ENCODE measurements at places on chromosomes 3 and 15.

DNA sequence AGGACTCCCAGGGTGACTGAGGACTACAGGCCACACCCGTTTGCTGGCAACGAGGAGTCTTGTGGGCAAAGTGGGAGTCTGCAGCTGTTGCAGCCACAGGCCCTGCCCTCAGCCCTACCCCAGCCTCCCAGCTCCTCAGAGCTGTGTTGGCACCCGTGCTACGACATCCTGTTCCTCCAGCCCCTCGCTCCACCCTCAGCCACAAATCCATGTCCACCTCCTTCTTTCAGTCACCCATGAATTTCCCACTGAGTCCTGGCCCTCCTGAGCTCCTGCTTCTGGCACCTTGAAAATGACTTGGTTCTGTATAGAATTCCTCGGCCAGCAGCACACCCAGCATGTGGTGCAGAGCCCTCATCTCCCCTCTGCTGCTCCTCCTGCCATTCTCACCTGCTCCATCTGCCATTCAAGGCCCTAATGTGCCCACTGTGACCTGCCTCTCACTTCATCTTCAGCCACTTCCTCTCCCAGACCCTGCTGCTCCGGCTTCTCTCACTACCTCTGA lies 20.9 kb upstream of the VILL start:
- DNase-seq, result no peak

DNA sequence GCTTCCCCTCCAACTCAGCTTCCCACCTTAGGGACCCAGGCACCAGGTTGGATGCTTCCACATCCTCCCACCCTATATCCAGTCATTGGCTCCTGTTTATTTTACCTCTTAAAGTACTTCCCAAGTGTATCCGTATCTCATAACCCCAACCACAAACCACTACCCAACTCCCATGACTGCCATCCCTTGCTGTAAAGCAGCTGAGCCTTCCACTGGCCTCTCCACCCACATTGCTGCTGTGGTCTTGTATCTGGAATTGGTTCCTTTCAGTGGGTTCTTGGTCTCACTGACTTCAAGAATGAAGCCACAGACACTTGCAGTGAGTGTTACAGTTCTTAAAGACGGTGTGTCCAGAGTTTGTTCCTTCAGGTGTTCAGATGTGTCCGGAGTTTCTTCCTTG lies 79.8 kb upstream of the HRH1 start:
- no peak for DNase-seq

DNA sequence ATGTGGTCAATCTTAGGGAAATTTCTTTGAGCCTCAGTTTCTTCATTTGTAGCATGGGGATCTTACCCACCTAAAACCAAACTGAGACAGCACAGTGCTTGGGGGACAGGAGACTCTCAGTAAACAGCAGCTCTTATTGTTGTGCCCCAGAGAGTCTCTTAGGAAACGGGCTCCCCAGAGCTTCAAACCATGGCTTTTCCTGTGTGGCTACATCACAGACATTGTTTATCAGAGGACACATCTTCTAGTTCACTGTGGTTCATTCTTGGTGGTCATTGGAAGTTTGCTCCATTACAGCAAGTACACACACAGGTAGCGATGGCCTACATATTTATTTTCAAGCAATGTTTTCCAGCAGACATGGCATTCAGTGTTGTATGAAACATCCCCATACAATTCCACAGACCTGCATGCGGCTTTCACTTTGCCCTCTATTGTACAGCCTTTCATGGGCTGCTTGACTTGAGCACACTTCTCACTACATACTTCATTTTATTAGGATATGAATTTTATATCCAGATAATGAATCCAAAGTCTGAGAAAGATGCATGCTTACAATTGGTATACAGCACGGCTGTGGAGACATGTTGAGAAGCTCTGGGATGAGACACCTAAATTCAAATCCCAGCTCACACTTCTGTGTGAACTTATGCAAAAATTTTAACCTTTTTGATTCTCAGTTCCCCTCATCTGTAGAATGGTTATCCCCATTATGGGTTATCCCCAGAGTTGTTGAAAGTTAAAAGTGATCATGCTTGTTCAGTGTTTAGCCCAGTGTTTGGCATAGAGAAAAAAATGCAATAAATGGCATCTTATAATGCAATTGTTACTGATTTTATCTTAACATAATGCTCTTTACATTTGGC lies 84.8 kb upstream of the ICE2 start:
- DNase-seq, result no peak

GRCh38 chr3:51646091-51646490 lies 25.0 kb upstream of the TEX264 start:
- DNase-seq, result no peak

- DNase-seq, result no peak
These were observed 33.5 kb downstream of the FAM98B start for GRCh38 chr15:38487378-38487777.

GRCh38 chr3:174051191-174051590 lies 653.6 kb downstream of the NLGN1 start:
- DNase-seq, result no peak

DNA sequence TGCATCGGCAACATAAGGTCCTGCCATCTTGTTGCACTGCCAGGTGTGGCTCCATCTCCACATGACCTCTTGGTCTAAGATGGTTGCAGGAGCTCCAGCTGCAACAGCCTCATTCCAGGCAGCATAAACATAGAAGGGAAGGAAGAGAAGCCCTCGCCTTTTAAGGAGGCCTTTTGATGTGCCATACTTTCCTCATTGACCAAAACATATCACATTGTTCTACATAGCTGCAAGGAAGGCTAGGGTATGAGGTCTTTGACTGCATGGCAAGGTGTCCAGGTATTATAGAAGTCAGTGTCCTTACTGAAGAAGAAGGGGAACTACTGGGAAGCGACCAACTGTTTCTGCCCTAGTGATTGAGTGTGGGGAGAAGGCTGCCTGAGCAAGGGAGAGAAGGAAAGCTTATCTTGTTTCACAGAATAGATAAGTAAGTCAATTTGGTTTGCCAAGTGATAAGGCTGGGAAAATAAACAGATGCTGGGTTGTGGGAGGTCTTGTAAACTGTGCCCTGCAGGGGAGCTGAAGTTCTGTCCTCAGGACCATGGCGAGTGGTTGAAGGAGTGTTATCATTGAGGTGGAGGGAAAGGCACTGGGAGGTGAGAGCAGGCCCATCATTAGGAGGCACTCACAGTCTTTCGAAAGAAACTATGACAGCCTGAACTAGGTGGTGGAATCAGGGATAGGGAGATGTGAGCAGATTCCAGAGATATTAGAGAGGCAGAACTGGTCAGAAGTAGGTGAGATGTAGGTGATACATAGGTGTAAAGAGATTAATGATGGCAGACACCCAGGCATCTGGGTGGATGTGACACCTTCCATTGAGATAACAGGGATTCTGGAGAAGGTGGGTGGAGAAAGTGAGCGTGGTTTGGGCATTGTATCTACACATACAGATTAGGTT lies 93.8 kb upstream of the IGF1R start:
- DNase-seq, result no peak

- DNase-seq, result no peak
These were observed 35.8 kb upstream of the TNFSF10 start for GRCh38 chr3:172559020-172559419.

- DNase-seq, result peak; percentile 47
These were observed 127.5 kb downstream of the BDH1 start for GRCh38 chr3:197428117-197428801.

DNA sequence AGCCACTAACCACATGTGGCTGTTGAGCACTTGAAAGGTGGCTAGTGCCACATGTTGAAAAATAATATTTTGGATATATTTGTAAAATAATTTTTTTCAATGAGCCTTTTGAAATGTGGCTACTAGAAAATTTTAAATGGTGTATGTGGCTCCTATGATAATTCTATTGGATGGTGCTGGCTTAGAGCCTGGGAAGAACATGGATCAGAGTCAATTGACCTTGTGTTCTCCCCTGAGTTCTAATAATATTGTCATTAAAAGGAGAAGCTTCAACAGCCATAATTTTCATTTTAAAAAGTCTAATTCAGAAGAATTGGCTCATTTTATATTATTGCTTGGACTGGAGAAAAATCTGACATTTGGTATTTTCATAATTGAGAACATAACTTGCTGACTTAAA lies 167.3 kb downstream of the LPP start:
- DNase-seq, result no peak

DNA sequence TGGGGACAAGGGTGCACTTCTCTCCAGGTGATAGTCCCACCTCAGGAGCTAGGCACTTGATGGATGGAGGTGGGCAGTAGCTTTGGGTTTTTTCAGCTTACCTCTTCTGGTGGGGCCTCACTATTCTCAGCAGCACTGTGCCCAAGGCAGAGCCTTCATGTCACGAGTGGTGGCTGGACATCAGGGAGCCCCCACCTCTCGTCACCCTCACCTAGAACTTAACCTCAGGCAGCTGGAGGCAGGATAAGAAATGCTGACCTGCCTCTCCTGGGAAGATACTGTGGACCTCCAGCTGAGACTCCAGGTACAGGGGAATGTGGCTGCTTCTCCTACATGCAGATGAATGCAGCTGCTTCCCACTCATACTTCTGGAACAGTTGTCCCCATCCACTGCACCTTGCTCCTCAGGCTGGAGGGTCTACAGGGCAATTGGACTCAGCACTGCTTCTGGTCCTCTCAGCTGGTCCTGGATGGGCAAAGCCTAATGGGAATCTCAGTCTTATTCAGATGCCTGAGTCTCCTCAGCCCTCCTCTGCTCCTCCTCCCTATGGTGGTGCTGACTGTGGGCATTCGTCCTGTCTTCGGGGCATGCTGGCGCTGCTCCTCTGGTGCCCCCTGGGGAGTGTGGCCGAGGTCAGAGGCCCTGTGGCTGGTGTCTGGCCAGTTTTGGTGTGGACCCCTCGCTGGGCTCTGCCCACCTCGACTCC lies 129.9 kb downstream of the KLF13 start:
- no peak for DNase-seq

GRCh38 chr3:170598091-170598502 lies 12.2 kb upstream of the SLC7A14 start:
- DNase-seq, result no peak

DNA sequence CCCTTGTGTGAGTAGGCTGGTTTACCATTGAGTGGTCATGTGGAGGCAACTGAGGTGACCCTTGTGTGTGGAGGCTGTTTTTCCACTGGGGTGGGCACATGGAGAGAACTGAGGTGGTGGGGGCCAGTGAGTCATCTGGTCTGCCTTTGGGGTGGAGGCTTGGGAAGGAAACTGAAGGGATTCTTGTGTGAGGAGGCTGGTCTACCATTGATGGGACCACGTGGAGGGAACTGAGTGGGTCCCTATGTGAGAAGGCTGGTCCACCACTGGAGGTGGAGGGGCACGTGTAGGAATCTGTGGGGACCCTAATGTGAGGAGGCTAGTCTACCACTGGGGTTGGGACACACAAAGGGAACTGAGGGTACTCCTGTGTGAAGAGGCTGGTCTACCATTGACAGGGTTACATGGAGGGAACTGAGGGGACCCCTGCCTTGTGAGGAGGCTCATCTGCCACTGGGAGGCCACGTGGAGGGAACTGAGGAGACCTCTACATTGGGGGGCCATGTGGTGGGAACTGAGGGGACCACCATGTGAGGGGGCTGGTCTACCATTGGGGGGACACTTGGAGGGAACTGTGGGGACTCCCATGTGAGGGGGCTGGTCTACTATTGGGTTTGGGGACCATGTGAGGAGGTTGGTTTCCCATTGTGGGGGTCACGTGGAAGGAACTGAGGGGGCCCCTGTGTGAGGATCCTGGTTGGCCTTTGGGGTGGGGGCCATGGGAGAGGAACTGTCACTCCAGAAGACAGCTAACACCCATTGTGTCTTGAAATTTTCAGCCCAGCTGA lies 164.5 kb downstream of the WNT7A start:
- no peak for DNase-seq

- no peak for DNase-seq
These were observed 232.5 kb upstream of the TBL1XR1 start for GRCh38 chr3:177429771-177430170.

DNA sequence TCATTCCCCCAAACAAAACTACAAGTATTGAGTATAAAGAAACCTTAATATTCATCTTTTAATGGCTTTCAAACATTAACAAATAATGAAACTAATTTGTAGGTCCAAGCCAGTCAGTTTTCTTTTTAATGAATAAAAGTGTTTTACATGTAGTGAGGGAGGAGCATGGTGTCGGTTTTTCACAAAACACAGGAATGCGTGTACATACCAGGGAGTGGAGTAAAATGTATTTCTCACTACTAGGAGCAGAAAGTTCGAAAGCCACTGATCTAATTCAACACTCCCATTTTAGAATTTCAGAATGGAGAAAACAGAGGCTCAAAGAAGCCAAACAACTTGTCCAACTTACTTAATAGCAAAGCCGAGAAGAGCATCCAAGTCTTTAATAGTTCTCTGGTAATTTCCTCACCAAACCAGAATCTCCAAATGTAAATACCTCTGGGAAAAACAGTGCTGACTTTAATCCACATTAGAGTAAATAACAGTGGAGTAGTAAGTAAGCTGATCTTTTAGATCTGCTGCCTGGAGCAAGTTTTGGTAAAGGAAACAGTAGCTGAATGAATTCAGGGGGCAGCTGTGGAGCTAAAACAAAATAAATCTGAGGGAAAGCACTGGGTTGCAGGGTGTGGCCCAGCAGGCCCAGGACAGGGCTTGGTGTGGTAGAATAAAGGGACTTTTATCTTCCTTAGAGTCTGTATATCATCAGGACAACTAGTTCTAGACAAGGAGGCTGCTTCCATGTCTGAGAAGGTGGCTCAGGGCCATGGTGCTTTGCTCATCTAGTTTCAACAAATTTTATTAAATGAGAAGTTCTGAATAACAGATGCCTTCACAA lies 7.9 kb downstream of the ANP32A start:
- no peak for DNase-seq

DNA sequence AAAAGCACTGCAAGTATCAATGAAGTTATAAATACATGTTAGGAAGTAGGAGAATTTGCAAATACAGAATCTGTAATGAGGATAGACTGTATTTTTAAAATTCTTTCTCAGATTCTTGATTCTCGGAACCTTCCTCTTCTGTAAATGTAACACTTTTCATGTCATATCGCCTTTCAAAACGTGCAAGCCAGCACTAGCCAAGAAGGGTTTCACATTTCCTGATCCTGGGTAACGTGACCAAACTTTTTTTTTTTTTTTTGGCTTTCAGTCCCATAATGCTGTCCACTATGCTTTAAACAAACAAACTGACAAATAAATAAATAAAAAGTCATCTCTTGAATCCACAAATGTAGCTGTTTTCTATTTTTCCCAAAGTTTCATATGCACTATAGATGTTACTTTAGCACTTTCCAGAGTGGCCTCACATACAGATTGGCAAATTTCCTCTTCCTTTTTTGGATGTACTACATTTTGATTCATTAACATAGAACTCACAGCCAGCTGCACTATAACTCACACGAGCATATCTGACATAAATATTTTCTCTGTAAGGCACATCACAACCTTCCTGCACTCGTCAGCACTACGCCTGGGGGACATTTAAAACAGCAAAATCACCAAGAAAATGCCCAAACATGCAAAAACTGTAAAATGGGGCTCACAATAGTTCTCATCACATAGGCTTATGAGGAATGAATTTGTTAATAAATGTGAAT lies 208.1 kb downstream of the OSBPL10 start:
- DNase-seq, result no peak

DNA sequence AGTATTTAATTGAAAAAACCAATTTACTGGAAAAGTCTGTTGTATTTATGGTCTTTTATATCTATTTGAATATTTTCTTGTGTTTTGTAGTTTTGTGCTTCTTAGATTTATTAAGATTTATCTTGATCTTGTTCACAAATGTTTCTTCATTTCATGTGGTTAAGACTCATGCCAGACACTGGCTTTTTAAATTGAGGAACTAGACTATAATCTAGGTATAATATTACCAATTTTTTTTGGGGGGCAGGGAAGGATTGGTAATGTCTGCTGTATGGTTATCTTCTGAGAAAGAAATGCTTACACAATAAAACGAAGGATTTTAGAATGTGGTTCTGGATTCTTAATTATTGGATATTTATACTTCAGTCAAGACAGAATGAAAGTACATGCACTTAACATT lies 24.9 kb downstream of the AP4E1 start:
- no peak for DNase-seq

Measured in stimulated activated CD8-positive, alpha-beta memory T cell treated with anti-CD3 and anti-CD28 coated beads, Interleukin-7, amount 100 ng/mL, for 48 hours (primary cell).